ENCODE measurements at places on chromosomes 3 and 15.

DNA sequence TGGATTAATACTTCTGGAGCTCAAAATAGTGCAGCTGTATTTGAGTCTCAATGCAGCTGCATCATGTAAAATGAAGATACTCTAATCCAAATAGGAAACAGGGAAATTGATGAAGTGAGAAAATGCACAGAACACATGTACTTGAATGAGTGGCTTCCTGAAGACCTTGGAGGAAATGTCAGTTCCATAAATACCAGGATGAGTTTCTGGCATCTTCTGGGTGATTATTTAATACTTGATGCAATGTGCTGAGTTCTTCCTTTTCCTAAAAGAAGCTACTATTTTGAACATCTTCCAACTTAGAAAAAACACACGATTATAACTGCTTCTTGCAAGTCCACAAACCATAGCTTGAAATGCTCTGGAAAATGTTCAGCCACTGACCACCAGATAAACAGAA lies 162.8 kb downstream of the SLC9A9 start:
- no peak for DNase-seq

- DNase-seq, result no peak
These were observed 59.2 kb downstream of the LYZL4 start for GRCh38 chr3:42351207-42351606.

GRCh38 chr3:46416811-46417510 lies 9.9 kb downstream of the CCRL2 start:
- DNase-seq, result no peak

- no peak for DNase-seq
These were observed 6.5 kb downstream of the PSMD2 start for GRCh38 chr3:184305577-184305976.

- DNase-seq, result no peak
These were observed 282.3 kb downstream of the SLC9A9 start for GRCh38 chr3:143565951-143566350.

DNA sequence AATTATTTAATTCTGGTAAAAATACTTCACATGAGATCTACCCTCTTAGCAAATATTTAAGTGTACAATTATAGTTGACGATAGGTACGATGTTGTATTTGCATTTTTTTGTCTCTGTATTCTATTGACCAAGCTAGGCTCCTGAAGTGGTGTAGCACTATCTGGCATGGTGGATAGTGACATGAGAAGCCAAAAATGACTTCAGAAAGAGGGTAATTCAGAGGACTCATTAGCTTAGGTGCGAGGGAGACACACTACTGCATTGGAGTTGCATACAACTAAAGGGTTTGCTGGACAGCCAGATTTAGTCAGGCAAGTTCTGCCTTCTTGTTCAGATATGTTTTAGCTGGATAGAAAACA lies 50.6 kb downstream of the KBTBD8 start:
- no peak for DNase-seq

- peak; percentile 28 for DNase-seq
These were observed 226.8 kb upstream of the IGF1R start for GRCh38 chr15:98421419-98422129.

GRCh38 chr15:76994001-76994400 lies 925 bp upstream of the PSTPIP1 start:
- no peak for DNase-seq

GRCh38 chr3:38151667-38152265 lies 13.3 kb downstream of the MYD88 start:
- DNase-seq, result no peak

DNA sequence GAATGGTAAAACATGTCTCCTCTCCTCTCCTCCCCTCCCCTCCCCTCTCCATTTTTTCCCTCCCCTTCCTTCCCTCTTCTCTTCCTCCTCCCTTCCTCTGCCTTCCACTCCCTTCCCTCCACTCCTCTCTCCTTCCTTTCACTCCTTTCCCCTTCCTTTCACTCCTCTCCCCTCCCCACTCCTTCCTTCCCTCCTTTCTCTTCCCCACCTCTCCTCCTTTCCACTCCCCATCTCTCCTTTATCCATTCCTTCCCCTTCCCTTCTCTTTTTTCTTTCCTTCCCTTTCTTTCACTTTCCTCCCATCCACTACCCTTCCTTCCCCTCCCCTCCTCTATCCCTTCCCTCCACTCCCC lies 621.9 kb downstream of the AGBL1 start:
- no peak for DNase-seq

DNA sequence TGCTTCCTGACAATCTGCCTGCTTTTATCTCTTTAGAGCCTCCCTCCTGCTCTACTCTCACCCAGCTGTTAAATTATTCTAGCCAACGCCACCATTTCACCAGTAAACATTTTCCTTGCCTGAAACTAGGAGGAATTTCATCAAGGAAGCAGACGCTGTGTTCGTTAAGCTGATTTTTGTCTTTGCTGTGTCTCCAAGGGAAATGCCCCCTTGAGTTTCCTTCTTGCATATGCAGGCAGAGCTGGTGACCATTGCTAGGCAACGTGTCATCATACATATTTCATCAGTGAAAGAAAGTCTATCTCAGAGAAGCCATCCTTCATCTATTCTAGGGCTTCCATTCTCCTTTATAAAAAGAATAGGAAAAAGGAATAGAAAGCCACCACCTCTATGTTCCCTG lies 87.0 kb upstream of the ST8SIA2 start:
- DNase-seq, result no peak

- no peak for DNase-seq
These were observed 484 bp upstream of the C3orf52 start for GRCh38 chr3:112085735-112086075.

- DNase-seq, result peak; percentile 55
These were observed 515 bp downstream of the EPHA6 start for GRCh38 chr3:96814651-96815567.

DNA sequence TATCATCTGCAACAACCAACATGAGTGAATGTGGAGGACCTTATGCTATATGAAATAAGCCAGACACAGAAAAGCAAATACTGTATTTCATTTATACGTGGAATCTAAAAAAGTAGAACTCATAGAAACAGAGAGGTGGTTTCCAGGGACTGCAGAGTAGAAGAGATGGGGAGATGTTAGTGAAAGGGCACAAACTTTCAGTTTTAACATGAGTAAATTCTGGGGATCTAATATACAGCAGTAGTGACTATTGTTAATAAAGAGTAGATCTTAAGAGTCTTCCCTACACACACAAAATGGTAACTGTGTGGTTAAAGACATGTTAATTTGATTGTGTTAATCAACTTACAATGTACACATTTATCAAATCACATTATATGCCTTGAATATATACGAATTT lies 20.9 kb upstream of the MELTF start:
- no peak for DNase-seq

- DNase-seq, result no peak
These were observed 14.9 kb downstream of the EIF2AK4 start for GRCh38 chr15:39948817-39949216.

GRCh38 chr3:22569570-22569969 lies 633.6 kb upstream of the UBE2E2 start:
- DNase-seq, result no peak

DNA sequence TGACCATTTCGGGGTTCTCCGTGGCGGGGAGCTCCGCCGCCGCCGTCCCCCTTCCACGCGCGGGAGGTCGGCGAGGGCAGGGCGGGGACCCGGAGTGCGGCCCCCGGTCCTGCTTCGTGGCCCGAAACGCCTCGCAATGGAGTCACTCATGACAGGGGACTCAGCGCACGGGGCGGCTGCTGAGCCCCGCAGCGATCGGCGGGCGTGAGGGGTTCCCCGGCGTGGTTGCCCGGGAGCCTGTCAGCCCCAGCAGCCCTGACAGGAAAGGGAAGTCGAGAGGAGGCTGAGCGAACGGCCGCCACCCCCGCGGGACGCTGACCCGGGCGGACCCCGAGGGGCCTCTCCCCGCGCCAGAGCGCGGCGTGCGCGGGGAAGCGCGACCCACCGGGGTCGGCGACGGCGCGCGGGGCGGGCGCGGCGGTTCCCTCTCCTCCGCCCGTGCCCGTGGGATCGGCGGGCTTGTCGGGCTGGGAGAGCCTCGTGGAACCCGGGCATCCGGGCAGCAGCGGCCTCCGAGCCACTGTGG lies 564 bp upstream of the PIGZ start:
- DNase-seq, result no peak

- no peak for DNase-seq
These were observed 10.8 kb downstream of the ZWILCH start for GRCh38 chr15:66515901-66516322.

- DNase-seq, result no peak
These were observed 7.3 kb upstream of the HRH1 start for GRCh38 chr3:11146773-11147660.

- no peak for DNase-seq
These were observed 356.6 kb downstream of the VGLL3 start for GRCh38 chr3:86634361-86634760.

GRCh38 chr3:72095521-72095920 lies 310.6 kb upstream of the PROK2 start:
- no peak for DNase-seq

DNA sequence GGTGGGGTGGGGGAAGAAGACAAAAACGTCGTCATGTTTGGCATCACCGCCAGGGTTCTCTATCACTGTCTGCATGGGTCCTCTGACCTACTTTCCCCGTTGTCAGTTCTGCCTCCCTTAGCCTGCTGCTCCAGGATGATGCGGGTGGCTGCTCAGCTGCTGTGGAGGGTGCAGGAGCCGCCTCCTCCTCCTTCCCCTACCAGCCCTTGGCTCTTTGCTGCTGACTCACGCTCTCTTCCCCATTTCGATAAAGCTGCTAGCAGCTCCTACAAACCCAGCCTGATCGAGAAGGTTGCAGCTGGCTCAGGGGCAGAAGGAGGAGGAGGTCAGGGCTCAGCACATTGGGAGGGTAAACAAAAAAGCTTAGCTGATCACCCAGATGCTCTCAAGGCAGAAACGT lies 49.5 kb upstream of the SEC13 start:
- peak; percentile 57 for DNase-seq

GRCh38 chr3:58214484-58215316 lies 3.9 kb upstream of the DNASE1L3 start:
- no peak for DNase-seq

DNA sequence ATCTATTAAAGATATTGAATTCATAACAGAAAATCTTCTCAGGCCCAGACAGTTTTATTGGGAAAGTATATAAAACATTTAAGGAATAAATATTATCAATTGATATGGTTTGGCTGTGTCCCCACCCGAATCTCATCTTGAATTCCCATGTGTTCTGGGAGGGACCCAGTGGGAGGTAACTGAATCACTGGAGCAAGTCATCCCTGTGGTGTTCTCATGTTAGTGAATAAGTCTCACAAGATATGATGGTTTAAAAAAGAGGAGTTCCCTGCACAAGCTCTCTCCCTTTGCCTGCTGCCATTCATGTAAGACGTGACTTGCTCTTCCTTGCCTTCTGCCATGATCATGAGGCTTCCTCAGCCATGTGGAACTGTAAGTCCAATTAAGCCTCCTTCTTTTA lies 160.5 kb downstream of the ANO10 start:
- DNase-seq, result no peak

DNA sequence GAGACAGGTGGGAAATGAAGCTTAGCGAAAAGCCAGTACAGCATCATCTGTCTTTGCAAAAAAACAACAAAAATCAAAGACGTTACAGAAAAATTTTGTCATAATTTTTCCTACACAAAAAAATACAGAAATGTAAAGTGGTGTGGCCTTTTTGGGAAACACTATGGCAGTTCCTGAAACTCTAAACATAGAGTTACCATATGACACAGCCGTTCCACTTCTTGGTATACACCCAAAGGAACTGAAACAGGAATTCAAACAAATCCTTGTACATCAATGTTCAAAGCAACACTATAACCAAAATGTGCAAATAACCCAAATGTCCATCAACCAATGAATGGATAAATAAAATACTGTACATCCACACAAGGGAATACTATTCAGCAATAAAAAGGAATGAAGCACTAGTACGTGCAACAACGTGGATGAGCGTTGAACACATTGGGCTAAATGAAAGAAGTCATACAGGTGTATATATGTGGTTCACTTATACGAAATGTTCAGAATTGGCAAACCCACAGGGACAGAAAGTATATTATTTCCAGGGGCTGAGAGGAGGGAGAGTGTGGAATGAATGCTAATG lies 46.8 kb downstream of the GLB1 start:
- DNase-seq, result no peak

DNA sequence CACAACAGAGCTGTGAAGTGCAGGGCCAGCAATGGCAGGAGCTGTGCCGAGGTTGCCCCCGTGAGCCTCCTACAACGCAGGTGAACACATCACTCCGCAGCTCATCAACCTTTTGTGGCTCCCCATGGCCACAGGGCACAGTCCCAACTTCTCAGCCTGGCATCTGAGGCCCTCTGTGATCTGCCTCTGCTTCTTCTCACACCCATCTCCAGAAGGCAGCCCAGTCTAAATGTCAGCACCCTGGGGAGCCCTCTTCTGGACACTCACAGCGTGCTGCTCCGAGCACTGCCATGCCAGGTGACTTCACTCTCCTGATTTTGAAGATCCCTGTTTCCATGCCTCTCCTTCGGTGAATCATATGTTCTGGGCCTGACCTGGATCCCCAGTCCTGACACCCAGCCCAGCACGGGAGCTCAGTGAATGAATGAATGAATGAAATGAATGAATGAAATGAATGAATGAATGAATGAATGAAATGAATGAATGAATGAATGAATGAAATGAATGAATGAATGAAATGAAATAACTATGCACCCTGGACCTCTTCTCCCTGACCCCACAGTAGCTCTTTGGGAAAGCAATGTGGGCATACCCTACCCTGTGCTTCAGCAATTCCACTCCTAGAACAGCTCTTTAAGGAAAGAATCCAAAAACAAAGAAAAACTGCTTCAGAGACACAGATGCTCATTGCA lies 17.9 kb upstream of the SKIC8 start:
- DNase-seq, result peak; percentile 26

DNA sequence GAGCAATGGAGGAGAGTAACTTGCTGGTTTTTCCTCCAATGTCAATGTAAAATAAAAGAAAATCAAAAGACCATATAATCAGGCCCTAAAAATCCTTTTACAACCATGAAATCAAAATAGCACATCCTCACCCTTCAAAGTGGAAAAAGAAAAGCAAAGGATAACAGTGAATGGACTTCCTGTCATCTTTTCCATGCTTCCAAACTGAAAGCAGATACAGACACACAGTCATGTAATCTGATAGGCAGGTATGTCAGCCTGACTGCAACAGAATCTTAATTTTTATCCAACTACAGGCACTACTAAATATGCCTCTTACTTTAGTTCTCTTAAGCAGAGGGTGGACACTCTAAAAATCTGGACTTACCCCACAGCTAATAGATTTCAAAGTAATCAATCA lies 27.8 kb upstream of the IGDCC4 start:
- no peak for DNase-seq

DNA sequence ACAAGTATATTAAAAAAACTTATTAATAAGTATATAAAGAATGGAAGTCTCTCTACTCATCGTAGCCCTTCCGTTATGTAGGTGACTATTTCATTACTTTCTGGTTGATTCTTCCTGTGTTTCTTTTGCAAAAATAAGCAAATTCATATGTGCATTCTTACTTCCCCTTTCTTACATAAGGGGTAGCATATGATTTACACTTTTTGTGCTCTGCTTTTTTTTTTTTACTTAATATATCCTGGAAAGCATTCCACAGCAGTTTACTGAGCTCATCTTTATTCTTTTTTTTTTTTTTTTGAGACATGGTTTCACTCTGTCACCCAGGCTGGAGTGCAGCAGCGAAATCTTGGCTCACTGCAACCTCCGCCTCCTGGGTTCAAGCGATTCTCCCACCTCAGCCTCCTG lies 12.9 kb downstream of the SCAMP5 start:
- no peak for DNase-seq

- no peak for DNase-seq
These were observed 6.8 kb upstream of the MESP2 start for GRCh38 chr15:89769366-89769765.

Data from cerebellar cortex (tissue), 1 donor.